ENCODE measurements at places on chromosomes 16 and 17.

- H3K4me3 ChIP-seq, result no peak overlapping the region
- H3K36me3 ChIP-seq, result no peaks in the 10 kb centered on the region
- peaks cover 2% of the 10 kb centered on the region for H3K27me3 ChIP-seq
- no peaks in the 10 kb centered on the region for H3K4me1 ChIP-seq
- no peak for DNase-seq
Observed at GRCh38 chr16:10846213-10846998, 27.8 kb upstream of the TVP23A start.

DNA sequence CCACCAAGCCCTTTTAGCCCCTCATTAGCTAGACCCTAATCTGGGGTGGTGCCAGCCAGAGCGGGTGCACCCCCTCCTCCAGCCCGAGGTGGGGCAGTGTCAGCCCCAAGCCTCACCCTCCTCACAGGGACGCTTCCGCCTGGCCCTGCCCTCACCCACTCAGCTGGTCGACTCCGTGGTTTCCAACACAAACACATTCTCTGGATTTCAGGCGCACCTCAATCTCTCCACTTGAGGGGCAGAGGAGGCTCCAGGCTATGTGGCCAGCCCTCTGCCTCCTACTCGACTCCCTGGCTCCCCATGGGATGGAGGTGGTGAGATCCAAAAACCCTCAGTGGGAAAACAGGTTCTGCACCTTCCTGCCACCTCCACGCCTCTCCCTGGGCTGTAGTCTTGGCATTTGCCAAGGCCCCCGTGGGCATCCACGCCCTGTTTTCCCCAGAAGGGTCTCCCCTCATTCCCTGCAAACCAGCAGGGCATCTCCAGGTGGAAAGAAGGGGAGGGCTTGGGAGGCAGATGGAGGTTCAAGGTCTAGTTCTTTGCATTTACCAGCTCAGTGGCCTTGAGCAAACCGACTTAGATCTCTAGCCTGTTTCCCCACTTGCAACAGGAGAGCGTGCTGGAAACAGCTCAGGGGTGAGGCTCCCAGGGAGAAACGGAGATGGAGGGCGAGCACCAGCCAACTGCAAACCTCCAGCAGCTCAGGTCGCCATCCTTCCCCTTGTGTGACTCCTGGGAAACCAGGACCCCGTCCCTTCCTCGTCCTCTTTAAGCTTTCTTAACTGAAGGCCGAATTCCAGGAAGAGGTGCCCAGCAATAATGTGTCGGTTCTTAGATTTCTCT, 1.7 kb downstream of the EMP2 start:
- peak overlapping the region; percentile 99 for H3K27ac ChIP-seq
- peak overlapping the region; percentile 98 for H3K4me3 ChIP-seq
- H3K4me1 ChIP-seq, result peaks cover 16% of the 10 kb centered on the region
- H3K27me3 ChIP-seq, result no peaks in the 10 kb centered on the region
- no peaks in the 10 kb centered on the region for H3K36me3 ChIP-seq
- DNase-seq, result peak; percentile 56

DNA sequence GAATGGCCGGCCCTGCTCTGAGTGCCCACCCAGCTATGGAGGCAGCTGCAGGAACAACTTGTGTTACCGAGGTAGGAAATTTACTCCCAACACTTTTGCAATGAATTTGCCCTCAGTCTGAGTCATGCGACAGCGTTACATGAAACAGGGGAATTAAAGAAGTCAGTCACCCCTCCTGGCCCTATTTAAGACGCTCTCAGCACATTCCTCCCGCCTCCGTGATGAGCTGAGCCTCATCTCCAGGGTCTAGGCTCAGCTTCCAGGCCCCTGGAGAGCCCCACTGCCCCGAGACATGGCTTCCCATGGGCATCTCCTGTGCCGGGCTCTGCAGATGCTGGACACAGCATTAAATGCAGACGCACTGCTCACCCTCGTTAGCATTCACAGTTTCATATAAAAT, 35.0 kb downstream of the CRISPLD2 start:
- H3K4me1 ChIP-seq, result no peaks in the 10 kb centered on the region
- DNase-seq, result no peak
- H3K36me3 ChIP-seq, result no peaks in the 10 kb centered on the region
- no peaks in the 10 kb centered on the region for H3K27me3 ChIP-seq

GRCh38 chr17:74822939-74823367, 36.7 kb downstream of the GRIN2C start:
- DNase-seq, result no peak
- H3K27ac ChIP-seq, result no peak overlapping the region
- no peaks in the 10 kb centered on the region for H3K4me1 ChIP-seq
- no peaks in the 10 kb centered on the region for H3K27me3 ChIP-seq
- no peaks in the 10 kb centered on the region for H3K36me3 ChIP-seq

All from prostate gland (tissue), 2 donors.